ENCODE measurements at places on chromosomes 7 and 10.

GRCh38 chr10:71333129-71333887 lies 14.2 kb downstream of the SLC29A3 start:
- no peak for DNase-seq

GRCh38 chr10:95537542-95537927 lies 23.6 kb downstream of the SORBS1 start:
- DNase-seq, result no peak

DNA sequence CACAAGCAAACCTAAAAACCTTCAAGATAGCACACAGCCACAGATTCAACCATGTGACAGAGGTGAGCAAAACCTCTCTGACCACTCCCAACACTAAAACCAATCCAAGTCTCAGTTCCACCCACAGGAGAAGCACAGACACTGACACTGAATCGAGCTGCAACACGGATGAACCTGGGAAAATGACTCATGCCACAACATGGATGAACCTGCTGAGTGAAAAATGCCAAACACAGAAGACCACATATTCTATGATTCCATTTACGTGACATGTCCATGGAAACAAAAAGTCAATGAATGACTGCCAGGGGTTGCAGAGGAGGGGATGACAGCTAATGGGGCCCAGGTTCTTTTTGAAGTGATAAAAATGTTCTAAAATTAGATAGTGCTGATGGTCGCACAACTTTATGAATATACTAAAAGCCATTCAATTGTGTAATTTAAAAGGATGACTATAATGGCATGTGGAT lies 22.0 kb downstream of the CYTH3 start:
- no peak for DNase-seq

- no peak for DNase-seq
Measured at GRCh38 chr7:112575864-112576263, 95.1 kb downstream of the LSMEM1 start.

DNA sequence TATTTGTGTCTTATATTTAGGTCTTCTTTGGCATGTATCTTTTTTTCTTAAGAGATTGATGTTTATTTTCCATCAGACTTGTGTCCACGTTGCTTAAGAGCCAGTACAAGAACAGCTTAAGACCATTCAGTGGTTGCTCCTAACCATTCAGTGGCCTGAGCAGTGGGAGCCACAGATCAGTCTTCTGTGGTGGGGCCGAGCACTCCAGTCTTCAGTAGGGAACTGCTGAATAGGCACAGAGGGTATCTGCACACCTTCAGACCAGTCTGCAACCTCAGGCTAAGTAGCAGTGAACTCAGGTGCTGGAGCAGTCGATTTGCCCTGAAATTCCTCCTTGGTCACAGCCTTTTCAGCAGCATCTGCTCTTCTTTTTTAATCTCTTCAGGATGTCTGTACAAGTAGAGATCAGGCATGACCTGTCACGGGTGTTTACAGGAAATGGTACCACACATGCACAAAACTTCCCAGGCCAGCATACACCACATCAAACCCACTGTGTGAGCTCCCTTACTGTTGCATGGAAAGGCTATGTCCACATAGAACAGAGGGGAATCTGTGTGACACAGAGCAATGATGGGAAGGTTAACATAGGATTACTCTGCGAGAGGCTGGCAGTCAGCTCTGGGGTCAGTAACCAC lies 51.5 kb downstream of the FAM107B start:
- DNase-seq, result peak; percentile 12

- no peak for DNase-seq
Measured at GRCh38 chr7:25857376-25858067, 294.5 kb upstream of the NFE2L3 start.

- no peak for DNase-seq
Measured at GRCh38 chr10:107275806-107276205, 111.3 kb upstream of the SORCS1 start.

DNA sequence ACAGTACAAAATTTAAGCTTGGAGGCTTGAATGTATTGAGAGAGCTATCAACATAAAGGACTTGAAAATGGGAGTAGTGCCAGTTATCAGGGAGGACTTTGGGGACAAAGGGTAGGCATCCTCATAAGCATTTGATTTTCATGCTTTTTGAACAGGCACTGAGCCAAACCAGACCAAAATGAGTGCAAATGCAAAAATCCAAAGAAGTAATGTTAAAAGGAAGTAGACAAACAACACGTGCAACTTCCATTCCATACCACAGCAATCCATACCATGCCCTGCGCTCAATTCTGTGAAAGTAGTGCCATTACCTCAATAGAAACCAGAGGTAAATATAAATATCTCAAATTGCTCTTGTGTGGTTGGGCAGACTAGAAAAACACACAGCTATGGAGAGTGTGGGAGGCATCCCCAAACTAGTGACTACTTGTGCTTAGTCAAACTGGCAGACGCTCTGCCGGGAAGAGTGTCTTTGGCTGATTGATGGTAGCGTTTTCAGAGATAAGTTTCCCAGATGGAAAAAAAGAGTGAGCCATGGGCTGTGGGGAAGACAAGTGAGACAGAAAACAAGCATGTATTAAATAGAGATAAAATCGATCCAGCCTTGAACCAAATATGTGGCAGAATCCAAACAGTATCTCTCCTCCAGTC lies 161.5 kb downstream of the CREB5 start:
- DNase-seq, result no peak

GRCh38 chr7:3896169-3896765 lies 595.2 kb downstream of the SDK1 start:
- DNase-seq, result no peak

GRCh38 chr7:953547-954327 lies 743 bp downstream of the ADAP1 start:
- DNase-seq, result no peak

DNA sequence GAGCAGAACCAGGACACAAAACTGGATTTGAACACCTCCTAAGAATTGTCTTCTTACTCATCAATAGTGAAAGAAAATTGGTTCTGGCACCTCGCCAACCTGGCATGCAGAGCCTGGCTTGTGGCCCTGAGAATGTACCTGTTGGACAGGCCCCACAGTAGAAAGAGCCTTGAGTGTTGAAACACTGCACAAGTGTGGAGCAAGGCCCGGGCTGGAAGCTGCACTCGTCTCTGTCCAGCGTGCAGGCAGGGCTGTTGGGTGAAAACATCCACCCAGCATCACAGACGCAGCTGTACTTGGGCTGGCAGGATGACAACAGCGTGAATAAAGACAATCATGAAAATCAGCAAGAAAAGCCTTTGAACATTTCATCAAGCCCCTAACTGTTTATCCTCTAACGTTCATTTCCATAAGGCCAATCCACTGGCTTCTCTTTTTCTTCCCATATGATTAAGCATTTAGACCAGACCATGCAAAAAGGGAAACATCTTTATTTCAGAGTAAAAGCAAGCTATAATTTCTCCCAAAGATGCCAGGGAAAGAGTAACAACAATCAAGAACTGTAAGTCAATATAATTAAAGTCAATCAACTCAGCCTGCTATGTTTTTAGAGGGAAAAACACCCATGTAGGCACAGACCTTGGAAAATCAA lies 15.6 kb downstream of the CUBN start:
- DNase-seq, result no peak

DNA sequence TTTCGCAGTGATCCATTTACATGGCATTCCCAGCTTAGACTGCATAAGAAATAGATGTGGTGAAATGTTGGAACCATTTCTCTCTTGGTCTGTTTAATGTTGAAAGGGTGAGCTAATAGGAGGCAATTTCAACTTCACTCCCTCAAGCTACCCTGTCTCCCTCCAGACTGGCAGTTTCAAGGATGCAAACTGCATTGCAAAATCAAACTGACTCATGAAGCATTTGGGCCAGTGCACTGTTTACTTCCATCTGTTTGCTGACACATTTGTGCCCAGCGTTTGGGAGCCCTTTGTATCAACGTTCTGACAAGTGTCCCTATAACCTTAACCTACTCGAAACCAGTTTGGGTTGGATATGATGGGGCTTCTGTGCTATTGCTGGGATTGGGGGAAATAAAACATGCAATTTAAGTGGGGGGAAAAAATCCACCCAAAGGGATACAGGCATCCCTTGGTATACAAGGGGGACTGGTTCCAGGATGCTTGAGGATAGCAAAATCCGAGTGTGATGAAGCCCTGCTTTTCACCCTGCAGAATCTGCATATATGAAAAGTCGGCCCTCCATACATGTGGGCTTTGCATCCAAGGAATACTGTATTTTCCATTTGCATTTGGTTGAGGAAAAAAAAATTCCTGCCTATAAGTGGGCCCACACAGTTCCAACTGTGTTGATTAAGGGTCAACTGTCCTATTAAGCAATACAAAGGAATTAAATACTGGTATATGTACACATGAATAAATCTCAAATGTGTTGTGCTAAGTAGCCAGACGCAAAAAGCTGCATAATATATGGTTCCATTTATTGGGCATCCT lies 15.6 kb downstream of the RHEB start:
- no peak for DNase-seq

GRCh38 chr10:125041856-125042506 lies 100.1 kb downstream of the ZRANB1 start:
- DNase-seq, result no peak

- peak; percentile 27 for DNase-seq
Measured at GRCh38 chr10:102394801-102395399, 605 bp upstream of the NFKB2 start.
